Heart right ventricle (tissue), 16 donors: ENCODE measurements at places on chromosomes 1 and 21. TPM values are rescaled to one million over a fixed set of nuclear protein-coding genes. Genes with fewer than 3 reads are reported as not detected.
A peak's percentile ranks its signal among the peaks of the same experiment; 100 is the strongest.

GRCh38 chr1:180027949-180028445 lies 73.4 kb downstream of the CEP350 start:
- no peak overlapping the region for H3K4me3 ChIP-seq
- H3K4me1 ChIP-seq, result no peaks in the 10 kb centered on the region
- no peak overlapping the region for H3K27ac ChIP-seq
- DNase-seq, result no peak

DNA sequence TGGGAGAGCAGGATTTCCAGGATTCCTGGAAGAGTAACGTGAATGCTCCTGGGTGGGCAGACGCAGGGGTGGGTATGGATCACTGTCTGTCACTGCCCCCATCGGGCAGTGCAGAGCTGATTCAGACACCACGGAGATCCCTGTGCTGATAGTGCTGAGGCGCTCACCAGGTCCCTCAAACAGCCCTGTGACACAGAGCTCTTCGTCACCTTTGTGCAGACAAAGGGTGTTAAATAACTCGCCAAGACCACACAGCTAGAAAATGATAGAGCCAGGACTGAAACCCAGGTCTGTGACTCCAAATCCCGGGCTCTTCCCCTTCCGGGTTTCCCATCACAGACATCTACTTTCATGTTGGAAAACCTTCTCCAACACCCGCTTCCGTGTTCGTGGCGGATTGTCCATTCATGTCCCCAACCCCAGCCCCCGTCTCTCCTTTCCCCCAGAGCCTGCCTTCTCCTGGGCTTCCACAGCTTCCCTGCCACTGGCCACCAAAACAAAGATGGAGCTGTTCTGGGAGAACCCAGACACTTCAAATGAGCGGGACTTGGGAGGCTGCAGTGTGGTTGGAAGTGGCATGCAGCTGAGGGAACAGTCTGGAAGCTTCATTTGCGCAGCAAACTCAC lies 2.6 kb downstream of the EFHD2 start:
- peak overlapping the region; percentile 49 for H3K27ac ChIP-seq
- H3K4me3 ChIP-seq, result peak overlapping the region; percentile 90
- no peak for DNase-seq
- H3K4me1 ChIP-seq, result peaks cover 7% of the 10 kb centered on the region
- no peaks in the 10 kb centered on the region for H3K27me3 ChIP-seq

- DNase-seq, result no peak
- no peak overlapping the region for H3K27ac ChIP-seq
- H3K4me3 ChIP-seq, result no peak overlapping the region
- no peaks in the 10 kb centered on the region for H3K36me3 ChIP-seq
- H3K27me3 ChIP-seq, result no peaks in the 10 kb centered on the region
- no peaks in the 10 kb centered on the region for H3K4me1 ChIP-seq
Measured at GRCh38 chr1:206744683-206745082, 25.9 kb upstream of the IL19 start.

The CLSTN1 gene
- polyA plus RNA-seq, result 37.1 TPM

The FAM110D gene
- 3.8 TPM for polyA plus RNA-seq

DNA sequence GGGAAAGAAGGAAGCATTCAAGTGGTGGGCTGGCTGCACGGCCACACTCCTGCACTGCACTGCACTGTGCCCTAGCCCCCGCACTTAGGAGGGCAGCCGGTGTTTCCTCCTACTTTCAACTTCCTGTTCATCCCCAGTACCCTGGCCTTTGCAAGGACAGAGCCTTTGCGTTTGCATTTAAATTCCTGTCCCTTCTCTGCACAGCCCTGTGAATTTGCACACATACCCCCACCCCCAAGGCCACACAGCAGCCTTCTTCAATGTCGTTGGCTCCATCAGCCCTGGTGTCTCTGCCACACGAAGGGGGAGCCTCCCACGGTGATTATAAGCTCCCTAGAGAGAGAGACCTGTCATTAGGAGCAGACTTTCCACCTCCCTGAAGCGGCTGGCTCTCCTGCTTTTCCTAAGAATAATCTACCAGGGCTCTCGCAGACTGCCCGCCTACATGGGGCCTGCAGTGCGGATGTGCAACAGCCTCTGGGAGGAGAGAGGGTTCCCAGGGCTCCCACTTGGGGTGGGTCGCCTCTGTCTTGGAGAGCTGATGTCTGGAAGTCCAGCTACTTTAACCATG lies 13.2 kb upstream of the SLC45A3 start:
- no peak overlapping the region for H3K27ac ChIP-seq
- no peak overlapping the region for H3K4me3 ChIP-seq
- H3K4me1 ChIP-seq, result no peaks in the 10 kb centered on the region
- H3K27me3 ChIP-seq, result peaks cover 5% of the 10 kb centered on the region

DNA sequence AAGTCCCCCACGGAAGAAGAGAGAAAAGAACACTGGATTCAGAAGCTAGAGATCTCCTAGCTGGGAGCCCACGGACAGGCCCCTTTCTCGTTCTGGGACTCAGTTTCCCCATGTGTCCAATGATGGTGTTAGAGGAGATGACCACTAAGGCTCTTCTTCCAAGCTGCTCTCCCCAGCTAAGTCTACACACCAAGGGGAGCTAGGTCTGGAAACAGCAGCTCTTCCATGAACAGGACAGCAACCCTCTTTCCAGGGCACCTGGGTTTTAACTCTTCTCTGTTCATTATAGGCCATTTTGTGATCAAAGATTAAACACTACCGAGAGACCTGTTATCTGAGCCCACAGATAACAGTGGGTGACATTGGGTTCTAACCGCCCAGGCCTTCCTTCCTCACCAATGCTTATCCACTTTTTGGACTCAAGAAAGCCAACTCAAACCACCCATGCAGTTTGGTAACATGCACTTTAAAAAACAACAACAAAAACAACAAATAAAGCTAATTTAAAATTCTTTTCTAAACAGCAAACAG lies 85.9 kb downstream of the MRPL37 start:
- no peak overlapping the region for H3K4me3 ChIP-seq
- no peaks in the 10 kb centered on the region for H3K36me3 ChIP-seq
- H3K27ac ChIP-seq, result no peak overlapping the region
- H3K4me1 ChIP-seq, result peaks cover 40% of the 10 kb centered on the region

GRCh38 chr1:7366286-7366954 lies 404.7 kb upstream of the VAMP3 start:
- no peak overlapping the region for H3K4me3 ChIP-seq
- no peaks in the 10 kb centered on the region for H3K4me1 ChIP-seq
- H3K27ac ChIP-seq, result peak overlapping the region; percentile 80
- no peaks in the 10 kb centered on the region for H3K36me3 ChIP-seq
- H3K27me3 ChIP-seq, result no peaks in the 10 kb centered on the region
